CD4-positive, alpha-beta T cell (primary cell): ENCODE measurements at places on chromosomes 7 and 10.

DNA sequence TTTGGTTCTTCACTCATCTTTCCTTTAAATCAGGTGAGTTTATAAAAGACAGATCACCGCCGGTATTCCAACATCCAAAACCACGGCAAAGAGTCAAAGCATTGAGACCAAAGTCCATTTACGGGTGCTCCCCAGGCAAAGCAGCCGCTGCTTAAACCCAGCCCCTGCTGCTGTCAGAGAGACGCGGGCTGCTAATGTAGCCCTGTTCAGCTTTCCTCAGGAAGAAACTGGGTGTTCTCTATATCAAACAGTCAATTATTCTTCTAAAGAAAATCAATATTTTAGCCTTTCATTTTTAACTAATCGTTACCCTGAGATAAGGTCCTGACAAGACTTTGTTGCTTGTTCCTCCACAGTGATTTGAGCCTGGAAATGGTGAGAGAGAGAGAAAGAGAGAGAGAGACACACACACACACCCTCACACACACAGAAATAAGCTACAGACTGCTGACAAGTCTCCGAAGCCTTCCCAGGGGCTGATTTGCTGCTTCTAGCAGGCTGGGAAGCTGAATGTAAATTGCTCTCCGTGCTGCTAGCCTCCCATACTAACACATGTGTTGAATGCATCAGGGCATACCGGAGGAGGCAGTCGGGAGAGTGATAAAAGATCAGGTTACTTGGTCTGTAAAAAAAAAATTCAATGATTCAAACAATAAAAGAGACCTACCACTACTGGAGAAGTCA lies 183.0 kb upstream of the ANK3 start:
- no peak for DNase-seq

GRCh38 chr7:134702366-134703240 lies 56.0 kb downstream of the BPGM start:
- no peak for DNase-seq

GRCh38 chr7:68244389-68244788 lies 1247.8 kb downstream of the TYW1 start:
- DNase-seq = no peak

DNA sequence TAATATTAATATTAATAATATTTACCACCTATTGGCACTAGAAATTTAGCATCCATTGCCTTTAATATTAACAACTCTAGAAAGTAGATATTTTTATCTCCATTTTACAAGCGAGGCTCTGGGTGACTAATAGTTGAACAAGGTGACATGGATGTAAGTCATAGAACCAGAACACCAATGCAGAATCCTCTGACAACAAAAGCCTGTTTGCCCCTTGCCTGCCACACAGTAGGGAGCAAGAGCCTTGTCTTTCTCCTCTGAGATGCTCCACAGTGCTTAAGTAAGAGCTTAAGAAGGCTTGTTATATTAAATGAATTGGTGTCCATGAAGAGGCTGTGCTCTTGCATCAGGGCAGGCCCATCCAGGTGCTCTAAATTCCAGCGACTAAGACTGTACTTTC lies 51.2 kb upstream of the LBX1 start:
- DNase-seq = no peak

GRCh38 chr7:115267503-115267902 lies 345.6 kb downstream of the MDFIC start:
- no peak for DNase-seq

DNA sequence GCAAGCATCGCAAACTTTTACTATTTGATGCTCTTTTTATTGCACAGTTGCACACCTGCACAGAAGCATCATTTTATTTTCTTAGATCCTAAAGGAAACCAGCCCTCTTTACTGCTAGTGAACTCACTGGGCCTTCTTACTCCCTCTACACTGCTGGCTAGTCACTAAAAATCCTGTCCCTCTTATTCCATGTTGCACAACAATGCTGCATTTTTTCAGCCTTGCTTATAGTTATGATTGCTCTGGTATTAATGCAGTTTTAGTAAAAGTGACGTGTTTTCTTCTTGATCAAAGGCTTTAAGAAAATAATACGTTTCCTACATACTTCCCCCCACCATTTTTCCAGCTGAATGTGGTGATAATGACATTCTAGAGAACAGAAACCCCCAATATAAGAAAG lies 132.9 kb upstream of the FAM3C start:
- DNase-seq = no peak

DNA sequence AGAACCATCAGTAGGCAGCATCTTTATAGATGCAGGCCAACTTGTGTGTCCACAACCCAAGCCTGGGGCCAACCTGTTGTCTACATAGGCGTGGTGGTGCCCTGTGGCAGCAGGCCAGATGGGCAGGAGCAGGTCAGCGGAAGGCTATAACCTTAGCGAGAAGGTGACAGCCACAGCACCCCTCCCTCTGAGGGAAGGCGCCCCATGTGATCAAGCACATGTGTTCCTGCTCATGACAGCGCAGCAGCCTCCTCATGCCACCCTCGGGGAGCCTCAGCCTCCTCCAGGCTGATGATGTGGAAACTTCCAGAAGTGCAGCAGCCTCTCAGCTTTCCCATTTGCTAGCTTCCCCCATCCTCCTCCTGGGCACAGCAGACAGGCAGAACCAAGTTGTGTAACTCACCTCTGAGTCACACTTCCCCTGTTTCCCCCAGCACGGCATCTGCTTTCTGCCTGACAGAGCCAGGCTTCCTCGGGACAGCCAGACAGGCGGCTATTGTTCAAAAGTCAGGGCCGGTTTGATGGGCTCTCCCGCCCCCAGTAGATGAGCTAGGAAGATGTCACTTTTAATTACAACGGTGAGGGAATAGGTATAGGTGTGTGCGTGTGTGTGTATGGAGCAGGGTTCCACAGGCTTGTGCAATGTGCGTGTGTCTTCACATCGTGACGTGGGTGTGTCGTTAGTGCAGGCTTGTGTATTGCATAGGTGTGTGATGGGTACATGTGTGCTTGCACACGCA lies 312.0 kb upstream of the ZMIZ1 start:
- DNase-seq = no peak

GRCh38 chr10:102246261-102246660 lies 929 bp downstream of the GBF1 start:
- DNase-seq = no peak

GRCh38 chr7:44700322-44700721 lies 48.3 kb upstream of the ZMIZ2 start:
- no peak for DNase-seq

- peak; percentile 55 for DNase-seq
These were observed 16.8 kb downstream of the TRIM8 start for GRCh38 chr10:102660888-102661657.

DNA sequence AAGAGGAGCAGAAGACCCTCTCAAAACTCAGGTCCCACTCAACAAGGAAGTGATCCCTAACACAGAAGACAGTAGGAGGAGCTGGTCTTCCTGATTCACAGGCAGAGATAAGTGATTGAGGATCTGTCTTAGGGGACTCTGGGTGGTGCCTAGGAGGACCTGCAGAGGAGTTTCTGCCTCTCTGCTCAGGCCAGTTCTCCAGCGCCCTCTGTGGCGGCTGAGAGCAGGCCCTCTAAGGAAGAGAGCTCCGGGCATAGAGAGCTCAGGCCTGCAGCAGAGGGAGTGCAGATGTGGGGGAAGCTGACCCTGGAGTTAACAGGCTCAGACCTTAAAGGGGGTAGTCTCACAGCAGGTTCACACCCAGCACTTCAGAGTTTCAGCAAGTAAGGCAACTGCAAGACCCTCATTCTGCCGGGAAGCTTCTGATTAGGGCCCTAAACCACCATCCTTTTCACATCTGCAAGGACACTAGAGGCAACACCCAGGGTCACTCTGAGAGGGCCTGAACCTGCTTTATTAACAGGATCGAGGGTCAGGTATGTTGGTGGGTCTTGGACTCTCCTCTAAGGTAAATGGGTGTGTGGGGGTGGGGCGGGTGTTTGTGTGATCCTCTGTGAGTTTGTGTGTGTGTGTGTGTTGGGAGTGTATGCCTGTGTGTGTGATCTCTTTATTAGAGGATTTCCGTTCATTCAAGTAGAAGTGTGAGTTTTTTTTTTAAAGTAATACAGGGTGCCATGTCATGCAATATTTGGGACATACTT lies 57.6 kb upstream of the TARP start:
- DNase-seq = no peak

- DNase-seq = no peak
These were observed 190.6 kb downstream of the PTPN20 start for GRCh38 chr10:47101807-47102206.

DNA sequence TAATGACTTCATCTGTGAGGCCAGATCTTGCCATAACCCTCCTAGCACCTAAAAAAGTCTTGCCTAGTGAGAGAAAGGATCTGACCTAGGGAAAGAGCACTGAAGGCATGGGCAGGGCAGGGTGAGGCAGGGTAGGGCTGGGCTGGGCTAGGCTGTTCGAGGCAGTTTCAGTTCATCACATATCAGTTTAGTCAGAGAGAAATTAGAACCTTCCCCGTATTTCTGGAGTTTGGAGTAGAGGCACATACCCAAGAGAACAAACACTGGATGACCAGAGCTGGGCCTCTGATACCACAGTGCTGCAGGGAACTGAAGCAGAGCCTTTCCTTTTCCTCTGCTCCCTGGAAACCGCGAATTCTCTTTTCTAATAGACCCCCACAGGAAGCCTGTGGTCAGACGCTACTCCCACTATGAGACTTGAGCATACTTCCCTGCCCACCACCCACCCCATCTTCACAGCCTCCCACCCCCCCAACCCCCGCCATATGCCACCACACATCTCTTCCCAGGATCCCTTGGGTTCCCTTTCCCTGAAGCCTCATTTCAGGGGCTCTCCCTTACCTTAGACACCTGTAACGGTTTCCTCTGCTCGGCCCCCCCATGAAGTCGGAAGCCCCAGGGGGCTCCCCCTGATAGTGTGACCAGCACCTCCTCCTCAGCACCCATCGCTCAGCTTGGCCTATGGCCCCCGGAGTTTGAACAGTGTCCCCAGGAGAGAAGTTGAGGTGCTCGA lies 406 bp downstream of the SYNPO2L start:
- DNase-seq = no peak

DNA sequence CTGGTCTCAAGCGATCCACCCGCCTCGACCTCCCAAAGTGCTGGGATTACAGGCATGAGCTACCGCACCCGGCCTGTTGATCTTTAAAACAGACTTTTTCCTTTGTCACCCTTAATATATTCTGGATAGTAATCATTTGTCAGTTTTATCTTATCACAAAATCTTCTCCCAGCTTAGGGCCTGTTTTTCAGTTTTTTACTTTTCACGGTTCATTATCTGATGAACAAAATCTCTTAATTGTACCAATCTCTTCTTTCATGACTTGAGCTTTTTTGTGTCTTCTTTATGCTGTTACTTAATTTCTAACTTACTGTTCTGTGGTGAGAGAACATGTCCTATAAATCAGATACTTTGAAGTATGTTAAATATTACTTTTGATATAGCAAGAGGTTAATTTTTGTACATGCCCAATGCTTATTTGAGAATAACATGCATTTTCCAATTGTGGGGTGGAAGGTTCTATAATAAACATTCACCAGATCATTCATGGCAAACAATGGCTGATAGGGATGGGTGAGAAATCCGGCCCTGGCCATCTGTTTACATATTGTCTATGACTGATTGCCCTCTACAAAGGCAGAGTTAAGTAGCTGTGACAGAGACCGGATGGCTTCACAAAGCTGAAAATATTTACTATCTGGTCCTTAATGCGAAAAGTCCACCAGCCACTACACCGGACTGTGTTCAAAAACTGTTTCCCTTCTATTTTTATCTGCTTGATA lies 5.3 kb downstream of the PAPOLB start:
- no peak for DNase-seq

- DNase-seq = no peak
These were observed 34.2 kb downstream of the TFPI2 start for GRCh38 chr7:93856323-93856722.

DNA sequence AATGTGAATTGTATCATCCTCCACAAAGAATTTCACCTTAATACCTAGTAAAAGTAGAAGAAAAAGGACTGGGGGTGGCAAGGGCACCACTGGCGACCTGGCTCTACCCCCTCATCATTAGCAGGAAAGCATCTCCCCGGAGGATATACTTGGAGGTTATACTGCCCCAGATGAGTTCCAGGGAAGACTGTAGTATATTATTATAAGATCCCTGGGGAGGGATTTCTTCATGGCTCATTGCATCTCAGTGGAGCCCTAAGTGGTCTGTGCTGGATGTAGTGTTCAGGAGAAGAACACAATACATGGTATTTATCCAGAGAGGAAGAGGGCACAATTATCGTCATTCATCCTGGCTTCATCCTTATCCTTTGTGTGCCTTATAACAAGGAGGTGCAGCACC lies 14.2 kb upstream of the DYNC1I1 start:
- DNase-seq = no peak

DNA sequence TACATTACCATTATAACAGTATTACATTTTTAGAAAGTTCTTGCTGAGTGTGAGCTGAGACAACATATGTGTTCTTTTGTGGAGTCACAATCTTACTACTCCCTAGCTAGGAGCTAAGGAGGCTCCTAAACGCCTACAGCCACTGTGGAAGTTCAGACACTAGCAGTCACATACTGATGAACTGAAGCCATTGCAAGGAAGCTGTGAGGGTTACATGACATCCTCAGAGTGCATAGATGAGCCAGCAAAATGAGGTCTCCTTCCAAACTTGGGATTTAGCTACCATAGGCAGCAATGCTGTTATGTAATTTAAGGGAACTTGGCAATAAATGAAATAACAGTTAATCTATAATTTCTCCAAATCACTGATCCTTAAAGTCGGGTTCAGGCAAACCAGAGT lies 10.8 kb upstream of the ST7 start:
- no peak for DNase-seq

GRCh38 chr10:98258683-98259454 lies 9.1 kb downstream of the LOXL4 start:
- no peak for DNase-seq

DNA sequence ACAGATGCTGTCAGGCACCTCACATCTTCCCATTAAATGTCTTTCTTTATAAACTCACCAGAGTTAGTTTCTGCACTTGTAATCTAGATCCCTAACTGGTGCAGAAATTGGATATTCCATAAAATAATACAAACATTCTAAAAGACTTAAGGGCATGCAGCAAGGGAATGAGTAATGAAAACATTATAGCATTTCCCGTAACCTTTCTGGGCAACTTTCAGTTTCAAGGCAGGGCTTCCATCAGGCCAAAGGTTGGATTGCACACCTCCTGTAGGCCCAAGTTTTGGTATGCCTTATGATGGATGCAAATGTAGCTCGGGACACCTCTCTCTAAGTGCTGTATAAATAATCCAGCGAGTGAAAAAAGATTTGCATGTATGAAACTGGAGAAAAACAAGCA lies 129.9 kb upstream of the LYZL2 start:
- no peak for DNase-seq

DNA sequence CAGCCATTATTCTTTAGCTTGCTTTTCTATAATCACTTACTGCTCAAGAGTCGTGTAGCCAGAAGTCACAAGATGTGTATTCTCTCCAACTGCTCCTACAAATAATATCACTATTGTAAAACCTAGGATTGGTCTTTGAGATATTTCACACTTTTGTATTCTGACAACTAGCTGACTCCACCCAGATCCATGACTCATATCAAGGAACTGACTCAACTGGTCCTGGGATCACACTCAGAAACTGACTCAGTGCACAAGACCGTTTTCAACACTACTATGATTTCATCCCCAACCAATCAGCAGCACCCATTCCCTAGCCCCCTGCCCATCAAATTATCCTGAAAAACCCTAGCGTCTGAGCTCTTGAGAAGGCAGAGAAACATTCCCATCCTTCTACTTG lies 56.5 kb upstream of the ORC5 start:
- DNase-seq = no peak
